RPMI7951 (cell line): ENCODE measurements at places on chromosomes 16 and 17. TPM values are rescaled to one million over a fixed set of nuclear protein-coding genes. Genes with fewer than 3 reads are reported as not detected.

HS3ST4 gene
- total RNA-seq: not detected in 2 replicates

KIF2B gene
- not detected in 2 replicates for total RNA-seq

CDRT15 gene
- total RNA-seq: 0.84 TPM in 1 of 2 replicates, not detected in the other

HOXB7 gene
- 24.9 and 26.1 TPM in 2 replicates for total RNA-seq
